Liver (tissue), 10 donors: ENCODE measurements at places on chromosomes 2 and 18.

- DNase-seq, result no peak
Measured at GRCh38 chr18:61602836-61603235, 269.6 kb downstream of the CDH20 start.

DNA sequence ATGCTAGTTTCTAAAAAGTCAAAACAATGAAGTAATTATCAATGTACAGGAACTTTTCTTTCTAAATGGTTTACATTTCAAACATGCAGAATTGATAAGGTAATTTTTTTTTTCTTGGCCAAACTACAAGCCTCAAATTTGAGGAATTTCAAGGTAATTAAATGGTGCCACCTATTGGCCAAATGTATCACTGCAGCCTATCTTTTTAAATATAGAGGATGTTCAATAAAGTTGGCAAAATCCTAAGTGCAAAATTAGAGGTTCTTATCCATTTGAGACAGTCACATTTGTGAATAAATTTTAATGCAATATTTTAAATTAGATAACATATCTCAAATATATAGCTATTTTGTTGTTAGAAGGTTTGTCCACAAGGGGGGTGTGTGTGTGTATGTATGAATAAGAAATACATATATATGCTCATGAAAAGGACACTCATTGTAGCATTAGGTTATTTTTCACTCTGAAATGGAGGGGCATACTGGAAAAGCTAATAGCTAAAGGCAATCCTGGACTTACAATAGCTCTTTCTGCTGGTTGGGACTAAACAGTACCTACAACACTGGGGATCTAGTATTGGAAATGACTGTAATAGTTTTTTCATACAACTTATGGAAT, 26.2 kb downstream of the MMADHC start:
- DNase-seq, result no peak

DNA sequence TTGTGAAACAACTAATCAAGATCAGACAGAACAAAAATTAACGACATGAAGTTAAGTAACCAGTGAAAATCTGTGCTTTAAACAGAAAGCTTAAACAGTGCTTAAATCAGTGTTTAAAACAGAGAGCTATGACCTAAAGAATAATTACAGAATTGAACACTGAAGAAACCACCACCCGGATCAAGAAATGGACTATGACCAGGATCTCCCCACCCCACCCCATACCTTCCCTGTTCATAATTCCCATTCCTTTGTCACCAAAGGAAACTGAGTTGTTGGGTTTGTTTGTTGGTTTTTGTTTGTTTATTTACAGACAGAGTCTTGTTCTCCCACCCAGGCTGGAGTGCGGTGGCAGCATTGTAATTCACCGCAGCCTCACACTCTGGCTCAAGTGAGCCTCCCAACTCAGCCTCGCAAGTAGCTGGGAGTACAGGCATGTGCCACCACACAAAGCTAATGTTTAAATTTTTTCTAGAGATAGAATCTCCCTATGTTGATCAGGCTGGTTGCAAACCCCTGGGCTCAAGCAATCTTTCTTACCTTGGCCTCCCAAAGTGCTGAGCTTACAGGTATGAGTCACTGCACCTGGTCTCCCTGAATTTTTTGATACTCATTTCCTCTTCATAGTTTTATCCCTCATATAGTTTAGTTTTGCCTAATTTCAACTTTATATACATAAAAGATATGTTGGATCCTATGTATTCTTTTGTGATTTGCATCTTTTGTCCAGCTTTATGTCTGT, 8.2 kb upstream of the ALPG start:
- DNase-seq, result no peak

- DNase-seq, result no peak
Measured at GRCh38 chr2:68415521-68415920, 50.4 kb downstream of the PLEK start.

- no peak for DNase-seq
Measured at GRCh38 chr2:31874071-31874470, 136.7 kb downstream of the MEMO1 start.

DNA sequence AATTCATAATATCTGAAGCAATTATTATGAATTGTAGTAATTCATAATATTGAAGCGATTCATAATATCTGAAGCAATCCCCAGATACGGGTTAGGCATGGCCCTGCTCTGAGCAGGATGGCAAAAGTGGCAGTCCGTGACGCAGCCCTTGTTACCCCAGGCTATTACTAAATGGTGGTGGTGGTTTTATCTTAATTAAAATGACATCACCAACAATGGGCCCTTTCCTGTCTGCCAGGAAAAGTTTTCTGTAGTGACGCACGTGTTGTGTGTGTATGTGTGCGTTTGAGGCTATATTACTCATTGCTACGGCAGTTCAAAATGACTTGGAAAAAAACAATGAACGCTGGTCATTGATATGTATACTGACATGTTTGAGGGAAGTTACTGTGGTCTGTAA, 10.6 kb upstream of the MOCOS start:
- DNase-seq, result no peak

- DNase-seq, result no peak
Measured at GRCh38 chr2:235005603-235006259, 53.9 kb downstream of the SH3BP4 start.

- DNase-seq, result no peak
Measured at GRCh38 chr2:135942936-135943688, 42.3 kb downstream of the DARS1 start.

- no peak for DNase-seq
Measured at GRCh38 chr2:191366199-191366598, 121.0 kb downstream of the MYO1B start.

- no peak for DNase-seq
Measured at GRCh38 chr2:1811258-1811970, 67.1 kb upstream of the PXDN start.

DNA sequence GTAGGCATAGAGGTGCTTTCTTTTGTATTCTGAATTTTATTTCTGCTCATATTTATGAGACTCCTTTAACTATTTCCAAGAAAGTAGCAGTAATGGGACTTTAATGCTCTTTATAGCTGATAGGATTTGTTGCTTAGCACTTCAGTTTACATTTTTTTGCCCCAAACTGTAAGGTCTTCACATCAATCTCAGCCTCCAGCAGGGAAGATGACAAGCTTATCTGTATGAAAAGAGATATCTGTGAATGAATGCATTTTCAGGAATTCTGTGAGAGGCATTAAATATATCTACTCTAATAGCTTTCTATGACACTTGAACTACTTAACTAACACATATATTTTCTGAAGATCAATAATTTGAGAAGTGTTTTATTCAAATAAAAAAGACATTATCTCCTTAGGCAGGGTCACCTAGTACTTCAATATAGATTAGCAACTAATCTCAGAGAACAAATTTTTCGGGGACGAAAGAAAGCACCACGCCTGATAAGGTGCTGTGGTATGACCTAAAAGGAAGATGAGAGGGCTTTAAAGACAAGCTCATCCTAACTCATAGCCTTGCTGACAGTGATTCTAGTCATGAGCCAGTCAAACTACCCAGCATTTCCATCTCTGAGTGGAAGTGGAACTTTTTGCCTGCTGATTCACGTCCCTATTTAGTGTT, 766.1 kb upstream of the CNTNAP5 start:
- DNase-seq, result no peak

DNA sequence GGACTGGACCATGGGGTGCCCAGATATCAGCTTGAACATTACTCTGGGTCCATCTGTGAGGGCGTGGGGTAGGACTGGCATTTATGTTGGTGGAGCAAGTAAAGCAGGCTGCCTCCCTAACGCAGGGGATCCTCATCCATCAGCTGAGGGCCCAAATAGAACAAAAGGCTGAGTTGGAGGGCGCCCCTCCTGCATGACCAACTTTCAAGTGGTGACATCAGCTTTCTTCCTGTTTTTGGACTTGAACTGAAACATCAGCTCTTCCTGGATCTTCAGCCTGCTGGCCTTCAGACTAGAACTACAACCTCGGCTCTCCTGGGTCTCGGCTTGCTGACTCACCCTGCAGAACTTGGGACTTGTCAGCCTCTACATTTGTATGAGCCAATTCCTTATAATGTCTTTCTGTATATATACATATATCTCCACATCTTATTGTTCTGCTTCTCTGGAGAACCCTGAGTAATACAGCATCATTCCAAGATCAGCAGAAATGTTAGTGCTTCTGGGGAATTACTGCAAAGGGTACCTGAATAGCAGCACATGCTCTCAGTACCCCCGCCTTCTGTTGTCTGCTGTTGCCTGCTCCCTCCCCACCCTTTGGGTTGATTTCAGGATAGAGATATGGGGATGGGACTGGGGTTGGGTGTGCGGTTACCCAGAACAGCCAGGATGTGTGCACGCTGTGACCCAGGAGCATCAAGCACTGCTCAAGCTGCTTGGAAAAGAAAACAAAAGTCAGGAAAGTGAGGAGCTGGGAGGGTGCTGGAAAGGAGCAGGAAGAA, 20.0 kb downstream of the TMEM127 start:
- DNase-seq, result no peak

GRCh38 chr2:73262108-73262651, 22.1 kb downstream of the FBXO41 start:
- no peak for DNase-seq

- DNase-seq, result no peak
Measured at GRCh38 chr2:84904717-84905174, 710 bp upstream of the TMSB10 start.
